ENCODE measurements at places on chromosomes 2 and 18.
A peak's percentile ranks its signal among the peaks of the same experiment; 100 is the strongest.

DNA sequence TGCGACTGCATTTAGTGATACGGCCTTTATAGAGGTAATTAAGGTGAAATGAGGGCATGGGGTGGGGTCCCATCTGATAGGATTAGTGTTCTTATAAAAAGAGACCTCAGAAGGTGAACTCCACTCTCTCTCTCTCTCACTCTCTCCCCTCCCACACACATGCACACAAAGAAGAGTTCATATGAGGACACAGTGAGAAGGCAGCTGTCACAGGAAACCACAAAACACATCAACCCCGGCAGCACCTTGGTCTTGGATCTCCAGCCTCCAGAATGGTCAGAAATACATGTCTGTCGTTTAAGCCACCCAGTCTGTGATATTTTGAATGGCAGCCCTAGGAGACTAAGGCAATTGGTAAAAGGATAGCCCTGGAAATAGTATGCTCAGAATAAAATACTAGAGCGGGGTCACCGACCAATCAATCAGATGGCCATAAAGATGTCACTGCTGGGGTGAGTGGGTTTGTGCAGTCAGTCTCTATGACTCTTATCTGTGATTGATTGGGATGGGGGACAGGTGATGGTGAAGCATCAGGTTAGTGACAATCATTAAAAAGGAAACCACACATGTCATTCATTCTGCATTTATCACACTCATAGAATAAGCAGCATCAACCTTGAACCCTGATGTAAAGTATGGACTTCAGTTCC lies 118.9 kb upstream of the POU3F3 start:
- no peak for DNase-seq

GRCh38 chr18:48657447-48658120 lies 118.8 kb downstream of the CTIF start:
- DNase-seq, result no peak

GRCh38 chr18:33804258-33804657 lies 226.2 kb downstream of the ASXL3 start:
- no peak for DNase-seq

GRCh38 chr2:26769089-26769761 lies 5.1 kb downstream of the SLC35F6 start:
- DNase-seq, result peak; percentile 26

- no peak for DNase-seq
These were observed 45.0 kb downstream of the KCTD1 start for GRCh38 chr18:26503382-26503781.

- no peak for DNase-seq
These were observed 154.6 kb downstream of the ERBB4 start for GRCh38 chr2:212384027-212384426.

DNA sequence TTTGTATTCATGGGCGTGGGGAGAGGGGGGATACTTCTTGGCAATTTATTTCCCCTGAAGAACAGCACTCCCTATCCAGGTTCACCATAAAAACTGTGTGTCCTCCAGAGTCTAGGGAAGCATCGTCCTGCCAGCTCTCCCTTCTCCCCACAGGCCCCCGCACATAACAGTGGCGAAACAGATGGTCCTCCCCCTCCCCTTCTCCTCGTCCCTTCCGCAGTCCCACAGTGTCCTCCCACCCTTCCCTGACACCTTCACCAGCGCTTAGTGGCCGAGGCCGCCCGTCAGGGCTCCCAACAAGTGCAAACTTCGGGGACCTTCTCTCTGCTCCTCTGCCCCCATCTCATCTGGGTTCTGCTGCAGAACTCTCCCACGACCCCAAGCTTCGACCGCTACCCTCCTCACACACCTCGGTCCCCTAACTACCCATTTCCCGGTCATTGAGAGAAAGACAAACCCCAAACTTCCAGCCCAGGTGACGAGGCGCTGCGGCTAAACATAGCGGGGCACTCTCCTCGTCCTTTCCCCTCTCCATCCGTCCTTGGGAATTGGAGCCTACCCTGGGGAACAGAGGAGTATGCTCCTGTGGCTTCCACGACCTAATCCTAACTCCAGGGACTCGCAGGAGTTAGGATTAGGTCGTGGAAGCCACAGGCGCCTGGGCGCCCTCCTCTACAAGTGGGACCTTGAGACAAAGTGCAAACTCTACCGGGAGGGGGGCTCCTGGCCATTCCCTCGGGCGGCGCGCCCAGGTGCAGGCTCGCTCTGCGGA lies 971 bp downstream of the ZNF385B start:
- DNase-seq, result no peak

GRCh38 chr2:78431241-78431640 lies 594.3 kb upstream of the REG3G start:
- DNase-seq, result no peak

DNA sequence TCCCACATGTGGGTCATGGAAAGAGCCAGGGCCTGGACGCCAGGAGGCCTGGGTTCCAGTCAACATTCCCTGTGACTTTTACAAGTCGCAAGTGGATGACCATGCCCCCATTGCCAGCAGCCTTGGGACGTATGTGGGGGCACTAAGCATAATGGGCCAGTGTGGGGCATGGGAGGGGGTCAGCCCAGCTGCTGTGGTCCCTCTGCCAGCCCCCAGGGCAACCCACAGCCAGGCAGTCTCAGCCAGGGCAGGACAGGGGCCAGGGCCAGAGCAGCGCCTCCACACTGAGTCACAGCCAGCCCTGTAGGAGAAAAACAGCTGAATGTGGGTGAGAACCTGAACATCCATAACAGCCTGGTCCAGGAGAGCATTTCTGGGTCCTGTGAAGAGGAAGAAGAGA lies 173.2 kb downstream of the GFPT1 start:
- DNase-seq, result no peak

GRCh38 chr2:192215096-192215877 lies 20.6 kb upstream of the TMEFF2 start:
- DNase-seq, result no peak

DNA sequence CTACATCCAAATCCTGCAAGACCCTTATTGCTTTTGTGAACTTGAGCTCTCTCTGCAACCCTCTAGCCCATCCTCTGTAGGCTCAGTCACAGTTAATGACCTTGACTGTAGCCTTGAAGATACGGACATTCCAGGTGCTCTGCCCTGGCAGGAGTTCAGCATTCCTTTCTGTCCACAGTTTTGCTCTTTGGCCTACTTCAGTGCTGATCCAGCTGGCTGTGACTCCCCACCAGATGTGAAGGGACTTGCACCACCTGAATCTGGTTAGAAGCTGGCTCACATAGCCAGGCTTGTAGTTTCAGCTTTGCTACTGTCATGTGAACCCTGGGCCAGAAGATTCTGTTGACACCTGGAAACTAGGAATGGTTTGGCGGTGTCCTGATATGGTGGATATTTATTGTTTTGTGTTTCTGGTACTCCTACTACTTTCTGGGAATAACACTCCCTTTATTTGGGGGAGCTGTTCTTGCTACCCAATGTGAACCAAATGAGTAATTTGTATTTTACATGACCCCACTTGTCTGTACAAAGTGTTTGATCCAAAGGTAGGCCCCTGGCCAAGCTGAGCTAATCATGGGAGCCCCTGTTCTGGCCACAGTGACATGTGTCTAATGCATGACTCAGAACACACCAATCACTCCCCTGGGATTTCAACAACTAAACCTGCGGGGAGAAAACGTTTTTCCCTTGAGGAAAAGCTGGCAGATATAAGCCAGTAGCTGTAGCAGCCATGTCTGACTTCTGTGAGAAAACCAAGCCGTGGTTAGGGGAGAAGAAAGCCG lies 73.4 kb downstream of the CDCA7 start:
- DNase-seq, result no peak

DNA sequence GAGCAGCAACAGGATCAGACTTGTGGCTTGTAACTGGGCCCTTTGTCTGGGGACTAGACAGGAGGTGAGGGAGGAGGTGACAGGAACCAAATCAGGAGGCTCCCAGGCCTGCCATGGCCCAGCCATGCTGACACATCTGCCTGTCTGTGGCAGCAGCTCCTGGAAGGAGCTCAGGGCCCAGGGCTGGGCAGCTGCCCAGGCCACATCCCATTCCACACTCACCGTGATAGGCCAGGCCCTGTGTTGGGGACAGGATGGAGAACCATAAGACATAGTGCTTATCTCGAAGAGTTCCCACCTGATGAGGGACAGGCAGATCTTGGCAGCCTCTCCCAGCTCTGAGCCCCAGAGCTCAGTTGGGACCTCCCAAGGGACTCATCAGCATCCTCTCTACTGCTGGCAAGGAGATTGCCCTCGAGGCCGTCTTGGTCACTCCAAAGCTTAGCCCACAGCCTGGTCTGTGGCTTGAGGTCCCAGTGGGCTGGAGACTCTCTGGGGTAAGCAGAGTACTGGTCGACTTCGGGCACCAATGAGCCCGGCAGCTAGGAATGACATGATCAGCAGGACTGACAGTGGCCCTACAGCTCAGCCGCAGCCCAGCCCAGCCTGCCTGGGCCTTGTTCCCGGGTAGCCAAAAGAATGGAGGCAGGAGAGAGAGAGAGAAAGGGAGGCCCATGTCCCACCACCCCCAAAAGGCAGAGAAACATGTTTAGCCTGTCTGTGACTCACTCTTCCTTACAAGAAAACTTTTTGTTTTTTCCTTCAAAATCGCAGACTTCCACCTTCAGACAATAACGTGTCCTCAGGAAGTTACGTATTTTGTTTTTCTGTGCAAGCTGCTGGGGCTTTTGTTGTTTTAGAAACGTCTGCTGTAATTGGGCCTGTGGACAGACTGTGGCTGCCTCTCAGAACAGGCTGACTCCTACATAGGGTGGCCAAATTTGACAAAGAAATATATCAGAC lies 82.1 kb downstream of the HS1BP3 start:
- DNase-seq, result no peak

DNA sequence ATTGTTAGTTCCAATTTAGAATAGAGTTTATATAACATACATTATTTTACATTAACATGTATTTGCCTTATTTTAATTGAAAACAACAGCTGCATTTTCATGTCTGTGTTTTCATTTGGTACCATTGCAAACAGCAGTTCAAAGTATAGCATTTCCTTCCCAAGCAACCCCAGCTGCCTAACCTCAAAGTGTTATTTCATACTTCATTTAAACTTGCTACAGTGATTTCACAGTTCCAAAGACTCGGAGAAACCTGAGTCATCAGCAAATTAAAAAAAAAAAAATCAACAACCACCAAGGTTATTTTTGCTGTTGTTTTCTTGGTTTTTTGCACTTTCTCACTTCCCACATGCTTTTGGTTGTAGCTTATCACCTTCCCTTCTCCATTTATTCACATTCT lies 236.5 kb upstream of the SPHKAP start:
- DNase-seq, result no peak

GRCh38 chr2:42685303-42685702 lies 78.6 kb downstream of the OXER1 start:
- no peak for DNase-seq

- DNase-seq, result no peak
These were observed 306.2 kb downstream of the SETBP1 start for GRCh38 chr18:44986933-44987332.

GRCh38 chr2:28011322-28011737 lies 120.8 kb downstream of the BABAM2 start:
- no peak for DNase-seq

DNA sequence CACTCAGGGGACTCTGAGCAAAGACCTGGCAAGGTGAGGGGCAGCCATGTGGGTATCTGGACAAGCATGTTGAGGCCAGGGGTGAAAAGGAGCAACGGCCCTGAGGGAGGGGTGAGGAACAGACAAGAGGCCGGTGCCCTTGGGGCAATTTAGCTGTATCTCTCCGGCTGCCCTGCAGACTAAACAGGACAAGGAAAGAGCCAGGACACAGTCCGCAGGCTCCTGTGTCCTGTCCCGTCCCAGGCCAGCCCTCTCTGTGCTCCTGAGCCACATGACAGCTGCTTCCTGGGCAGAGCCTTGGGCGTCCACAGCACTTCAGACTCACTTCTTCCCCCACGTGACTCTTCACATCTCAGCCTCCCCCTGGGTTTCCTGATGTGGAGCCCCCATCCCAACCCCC lies 206.1 kb downstream of the KLHL29 start:
- no peak for DNase-seq

GRCh38 chr2:12959935-12960334 lies 243.2 kb downstream of the TRIB2 start:
- DNase-seq, result no peak

DNA sequence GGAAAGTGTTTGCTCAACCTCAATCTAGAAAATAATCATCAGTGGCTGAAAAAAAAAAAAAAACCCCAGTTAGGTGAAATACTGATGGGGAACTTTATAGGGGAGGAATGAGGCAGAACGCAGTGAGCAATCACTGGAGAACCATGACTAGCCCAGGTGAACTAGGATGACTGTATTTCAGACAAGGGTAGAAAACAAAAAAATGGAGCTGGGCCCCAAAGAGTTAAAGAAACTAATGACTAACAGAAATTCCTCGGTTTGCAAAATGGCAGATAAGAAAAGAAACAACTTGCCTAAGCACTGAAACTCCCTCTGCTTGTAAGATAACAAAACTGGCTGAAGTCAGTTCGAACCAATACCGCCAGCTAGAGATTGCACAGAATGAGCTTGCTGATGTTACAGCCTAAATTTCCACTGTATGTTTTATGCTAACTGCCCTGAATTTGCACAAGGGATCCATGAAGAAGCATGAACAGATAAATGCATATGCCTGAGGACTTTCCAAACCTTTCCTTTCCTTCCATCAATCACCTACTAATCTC lies 245.9 kb downstream of the METTL4 start:
- DNase-seq, result no peak

DNA sequence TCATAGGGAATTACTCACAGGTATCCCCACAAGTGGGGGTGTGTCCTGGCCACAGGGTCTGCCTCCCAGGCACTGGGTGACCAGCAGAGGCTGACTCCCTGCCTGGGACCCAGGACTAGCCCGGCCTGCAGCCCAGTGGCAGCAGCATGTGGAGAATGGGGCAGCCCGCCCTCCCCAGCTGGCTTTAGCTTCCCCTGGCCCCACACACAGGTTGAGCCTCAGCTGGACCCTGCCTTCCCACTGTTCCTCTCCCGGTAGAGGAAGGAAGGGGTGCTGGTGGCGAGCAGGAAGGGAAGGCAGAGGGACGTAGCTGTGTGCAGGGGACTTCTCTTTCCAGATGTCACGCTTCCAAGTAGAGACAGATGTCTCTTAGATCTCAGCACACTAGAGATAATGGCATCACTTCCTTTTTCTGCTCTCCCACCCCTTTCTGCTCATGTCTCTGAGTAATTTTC lies 51.4 kb downstream of the EMILIN2 start:
- DNase-seq, result no peak

DNA sequence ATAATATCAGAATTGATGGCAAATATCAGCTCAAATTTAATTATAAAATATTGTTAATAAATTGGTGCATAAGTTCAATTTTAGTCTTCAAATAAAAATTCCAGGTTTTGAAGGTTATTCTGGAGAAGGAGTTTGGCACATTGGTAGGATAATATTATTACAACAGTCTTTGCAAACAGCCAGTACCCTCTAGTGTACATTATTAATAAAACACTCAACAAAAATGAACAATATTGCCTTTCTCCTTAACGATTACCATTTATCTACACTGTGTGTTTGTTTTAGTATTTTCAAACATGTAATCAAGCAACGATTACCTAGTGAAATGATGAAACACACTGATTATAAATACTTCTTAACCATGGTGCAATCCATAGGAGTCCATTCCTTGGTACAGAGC lies 334.0 kb upstream of the FSIP2 start:
- no peak for DNase-seq

GRCh38 chr2:18186816-18187613 lies 308.5 kb downstream of the KCNS3 start:
- no peak for DNase-seq

- no peak for DNase-seq
These were observed 292.9 kb upstream of the CCDC68 start for GRCh38 chr18:55252053-55252675.

GRCh38 chr2:74546004-74546403 lies 7.7 kb downstream of the LOXL3 start:
- no peak for DNase-seq

GRCh38 chr2:224264259-224264658 lies 137.6 kb downstream of the FAM124B start:
- DNase-seq, result no peak
